Activated T-helper 1 cell treated with anti-CD3 and anti-CD28 coated beads, Interleukin-12 subunit alpha, Interleukin-12 subunit beta, Interleukin-2, Interleukin-4 antibody, amounts not matched to agents 30 ng/mL and 10 ng/mL and 1 ng/mL, durations not matched to agents 14 hours and 24 hours and 36 hours (primary cell): ENCODE measurements at places on chromosomes 16 and 17. TPM values are rescaled to one million over a fixed set of nuclear protein-coding genes. Genes with fewer than 3 reads are reported as not detected.

The ATF7IP2 gene
- total RNA-seq, result 25.9 and 28.7 TPM in 2 replicates

The CD300LB gene
- not detected in 2 replicates for total RNA-seq

GRCh38 chr17:60077672-60078519, 825 bp downstream of the HEATR6 start:
- peaks cover 24% of the 10 kb centered on the region for H3K4me1 ChIP-seq
- H3K27ac ChIP-seq, result peak overlapping the region; percentile 100
- no peak for DNase-seq
- H3K27me3 ChIP-seq, result no peaks in the 10 kb centered on the region

DNA sequence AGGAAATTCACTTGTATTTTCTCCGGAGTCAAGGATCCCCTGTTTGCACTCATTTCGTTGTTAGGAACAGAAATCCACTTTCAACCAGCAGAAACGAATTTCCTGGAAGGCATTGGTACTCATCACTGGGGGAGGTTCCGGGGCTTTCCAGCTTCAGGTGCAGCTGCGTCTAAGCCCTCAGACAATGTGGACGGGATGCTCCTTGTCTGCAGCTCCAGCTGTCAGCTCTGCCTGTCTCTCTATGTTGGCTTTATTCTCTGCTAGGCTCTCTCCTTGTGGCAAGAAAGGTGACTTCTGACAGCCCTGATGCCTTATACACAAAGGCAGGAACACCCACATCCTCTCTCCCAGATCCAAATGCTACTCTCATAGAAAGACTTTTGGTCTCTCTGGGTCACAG, 183.9 kb upstream of the HSBP1 start:
- no peak for DNase-seq
- no peak overlapping the region for H3K4me3 ChIP-seq
- H3K4me1 ChIP-seq, result no peaks in the 10 kb centered on the region
- H3K27me3 ChIP-seq, result peaks cover 1% of the 10 kb centered on the region
- no peak overlapping the region for H3K27ac ChIP-seq
- no peaks in the 10 kb centered on the region for H3K36me3 ChIP-seq

- no peaks in the 10 kb centered on the region for H3K27me3 ChIP-seq
- peak overlapping the region; percentile 97 for H3K27ac ChIP-seq
- H3K4me3 ChIP-seq, result peak overlapping the region; percentile 84
Observed at GRCh38 chr17:40516581-40517285, 15.3 kb upstream of the TNS4 start.

- peaks cover 56% of the 10 kb centered on the region for H3K36me3 ChIP-seq
- no peaks in the 10 kb centered on the region for H3K27me3 ChIP-seq
- no peak for DNase-seq
- H3K4me1 ChIP-seq, result no peaks in the 10 kb centered on the region
- H3K4me3 ChIP-seq, result no peak overlapping the region
Observed at GRCh38 chr17:41907633-41908539, 10.9 kb downstream of the ACLY start.

GRCh38 chr17:78029697-78030096, 71.2 kb downstream of the TNRC6C start:
- no peak for DNase-seq
- no peak overlapping the region for H3K4me3 ChIP-seq
- peaks cover 13% of the 10 kb centered on the region for H3K36me3 ChIP-seq
- H3K27me3 ChIP-seq, result no peaks in the 10 kb centered on the region
- H3K27ac ChIP-seq, result no peak overlapping the region

DNA sequence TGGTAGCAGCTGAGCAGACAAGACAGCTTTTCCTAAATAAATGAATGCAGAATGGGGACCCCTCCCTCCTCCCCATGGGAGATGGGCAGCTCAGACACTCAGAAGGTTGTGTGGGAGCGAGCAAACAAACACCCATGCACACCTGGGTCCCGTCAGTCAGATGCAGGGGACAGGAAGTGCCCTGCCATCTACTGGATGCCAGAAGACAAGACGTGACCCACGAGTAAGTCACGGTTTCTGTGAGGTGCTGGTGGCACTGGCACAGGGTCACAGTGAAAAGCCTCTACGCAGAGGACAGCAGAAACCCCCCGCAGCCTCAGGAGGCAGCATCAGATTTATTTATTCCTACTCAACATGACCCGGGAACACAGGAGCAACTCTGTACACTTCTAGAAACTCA, 8.4 kb downstream of the HBQ1 start:
- peaks cover 6% of the 10 kb centered on the region for H3K4me1 ChIP-seq
- no peak overlapping the region for H3K27ac ChIP-seq
- peaks cover 35% of the 10 kb centered on the region for H3K36me3 ChIP-seq
- H3K27me3 ChIP-seq, result no peaks in the 10 kb centered on the region
- H3K4me3 ChIP-seq, result no peak overlapping the region

DNA sequence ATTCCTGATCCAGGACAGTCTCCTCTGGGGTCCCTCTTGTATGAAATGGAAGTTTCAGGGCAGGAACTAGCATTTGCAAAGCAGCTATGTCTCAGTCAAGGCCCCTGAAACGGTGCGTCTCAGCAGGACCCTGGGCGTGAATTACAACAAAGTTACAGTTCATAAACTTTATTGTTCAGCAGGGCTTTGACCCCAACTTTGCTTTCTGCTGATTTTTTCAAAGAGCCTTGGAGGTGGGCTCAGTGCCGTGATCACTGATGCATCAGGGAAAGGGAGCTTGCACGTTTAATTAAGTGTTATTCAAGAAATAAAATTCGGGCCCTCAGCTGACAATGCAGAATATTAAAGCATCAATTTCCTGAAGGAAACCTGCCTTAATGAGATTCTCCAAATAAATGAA, 260.1 kb upstream of the C16orf82 start:
- H3K27me3 ChIP-seq, result peaks cover 8% of the 10 kb centered on the region
- H3K4me1 ChIP-seq, result no peaks in the 10 kb centered on the region
- no peak overlapping the region for H3K4me3 ChIP-seq
- H3K36me3 ChIP-seq, result no peaks in the 10 kb centered on the region

DNA sequence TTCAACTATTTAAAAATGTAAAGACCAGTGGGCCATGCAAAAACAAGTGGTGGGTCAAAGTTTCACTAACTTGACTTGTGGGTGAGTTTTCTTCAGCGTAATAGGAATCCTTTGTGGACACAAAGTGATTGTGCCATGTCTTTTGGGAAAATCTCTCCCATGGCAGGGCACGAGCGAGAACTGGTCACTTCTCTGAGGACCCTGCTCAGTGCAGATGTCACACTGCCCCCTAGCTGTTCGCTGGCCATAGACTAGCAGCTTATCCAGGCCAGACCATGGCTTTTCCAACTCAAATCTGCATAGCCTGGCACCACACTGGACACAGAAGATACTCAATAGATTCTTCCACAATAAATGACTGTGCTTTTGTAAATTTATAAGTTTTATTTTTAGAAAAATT, 306.0 kb upstream of the CCL2 start:
- no peaks in the 10 kb centered on the region for H3K4me1 ChIP-seq
- peaks cover 13% of the 10 kb centered on the region for H3K27me3 ChIP-seq
- no peak overlapping the region for H3K4me3 ChIP-seq
- no peak overlapping the region for H3K27ac ChIP-seq
- no peaks in the 10 kb centered on the region for H3K36me3 ChIP-seq

DNA sequence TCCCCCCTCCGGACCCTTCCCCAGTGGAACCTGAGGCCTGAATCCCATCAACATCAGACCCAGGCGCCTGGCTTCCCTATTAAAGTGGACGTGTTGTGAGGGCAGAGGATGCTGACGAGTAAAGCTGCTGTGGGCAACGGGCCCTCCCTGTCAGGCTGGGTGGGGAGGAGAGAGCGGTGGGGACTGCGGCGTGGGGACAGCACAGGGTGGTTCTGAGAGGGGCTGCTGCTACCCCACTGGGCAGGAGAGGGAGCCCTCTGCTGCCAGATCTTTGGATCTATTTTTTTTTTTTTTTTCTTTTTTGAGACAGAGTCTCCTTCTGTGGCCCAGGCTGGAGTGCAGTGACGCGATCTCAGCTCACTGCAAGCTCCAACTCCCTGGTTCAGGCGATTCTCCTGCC, 5.9 kb downstream of the CA5A start:
- peaks cover 11% of the 10 kb centered on the region for H3K27me3 ChIP-seq
- H3K27ac ChIP-seq, result no peak overlapping the region
- peaks cover 6% of the 10 kb centered on the region for H3K4me1 ChIP-seq
- no peak for DNase-seq

GRCh38 chr16:88522276-88522949, 47.8 kb upstream of the ZC3H18 start:
- H3K36me3 ChIP-seq, result peaks cover 2% of the 10 kb centered on the region
- no peak overlapping the region for H3K27ac ChIP-seq
- no peaks in the 10 kb centered on the region for H3K27me3 ChIP-seq
- no peak overlapping the region for H3K4me3 ChIP-seq
- no peak for DNase-seq
- H3K4me1 ChIP-seq, result no peaks in the 10 kb centered on the region

DNA sequence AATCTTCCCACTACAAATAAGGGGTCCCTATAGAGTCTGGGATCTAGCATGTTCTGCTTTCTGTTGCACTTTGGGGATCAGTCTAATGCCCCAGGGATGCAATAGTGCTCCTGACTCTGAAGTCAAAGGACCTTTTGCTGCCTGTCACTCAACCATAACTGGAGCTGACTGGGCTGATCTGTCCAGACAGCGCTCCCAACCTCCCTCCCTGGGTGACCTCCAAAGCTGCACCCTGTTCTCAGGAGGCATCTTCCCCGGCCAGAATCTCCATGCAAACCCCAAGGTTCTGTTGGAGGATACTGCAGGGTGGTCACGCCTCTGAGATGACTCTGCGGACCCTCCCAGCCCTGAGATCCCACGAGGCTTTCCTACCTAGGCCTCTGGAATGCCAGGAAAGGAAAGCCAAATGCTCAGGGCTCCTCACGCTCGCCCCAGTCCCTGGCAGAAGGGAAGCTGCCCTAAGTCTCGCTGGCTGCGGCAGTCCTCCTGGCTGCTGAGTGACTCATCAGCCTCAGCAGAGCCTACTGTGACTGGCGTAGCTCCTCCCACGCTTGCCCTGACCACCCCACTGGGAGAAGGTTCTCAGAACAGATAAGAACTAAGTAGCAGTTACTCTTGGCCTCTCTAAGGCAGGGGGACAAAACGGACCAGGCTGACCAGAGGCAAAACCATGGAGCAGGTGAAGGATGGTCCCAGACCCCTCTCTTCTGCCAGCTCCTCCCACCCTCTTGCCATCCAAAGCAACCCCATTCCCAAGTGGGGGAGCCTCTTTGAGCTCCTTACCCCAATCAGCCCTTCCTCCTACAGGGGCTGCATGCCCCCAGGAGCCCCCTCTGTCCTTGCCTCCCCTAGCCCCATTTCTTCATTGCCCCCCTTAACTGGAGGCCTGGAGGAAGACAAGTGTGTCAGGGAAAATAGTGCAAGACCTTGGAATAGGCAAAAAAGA, 124.1 kb upstream of the TNRC6C start:
- no peak overlapping the region for H3K4me3 ChIP-seq
- peaks cover 4% of the 10 kb centered on the region for H3K36me3 ChIP-seq
- peak; percentile 32 for DNase-seq
- H3K27ac ChIP-seq, result no peak overlapping the region

DNA sequence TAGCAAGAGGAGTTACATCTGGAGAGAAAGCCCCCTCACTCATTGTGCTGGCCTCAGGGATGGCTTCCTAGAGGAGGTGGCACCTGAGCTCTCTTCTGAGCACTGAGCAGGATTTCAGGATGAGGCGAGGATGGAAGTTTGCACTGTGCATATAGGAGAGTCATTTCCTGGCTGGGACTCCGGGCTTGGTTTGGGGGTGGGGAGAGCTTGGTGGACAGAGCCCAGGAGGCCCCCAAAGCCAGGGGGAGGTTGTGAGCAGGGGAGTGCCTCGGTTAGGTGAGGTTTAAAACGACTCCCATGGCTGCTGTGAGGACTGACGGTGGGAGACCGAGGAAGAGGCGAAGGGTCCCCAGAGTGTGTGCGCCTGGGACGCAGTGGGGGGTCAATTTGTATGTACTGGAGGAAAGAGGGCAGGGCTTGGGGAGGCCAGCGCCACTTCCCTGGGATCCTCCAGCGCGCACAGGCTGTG, 1.2 kb downstream of the CAMKK1 start:
- H3K27me3 ChIP-seq, result no peaks in the 10 kb centered on the region
- H3K27ac ChIP-seq, result peak overlapping the region; percentile 58
- H3K4me1 ChIP-seq, result peaks cover 38% of the 10 kb centered on the region

- no peaks in the 10 kb centered on the region for H3K27me3 ChIP-seq
- DNase-seq, result no peak
- H3K27ac ChIP-seq, result no peak overlapping the region
Observed at GRCh38 chr17:5552841-5553240, 31.5 kb downstream of the NLRP1 start.

- DNase-seq, result no peak
- no peaks in the 10 kb centered on the region for H3K4me1 ChIP-seq
- no peaks in the 10 kb centered on the region for H3K27me3 ChIP-seq
Observed at GRCh38 chr16:63744077-63744874, 1377.6 kb downstream of the CDH11 start.

The AOC3 gene
- 1.9 and 3.7 TPM in 2 replicates for total RNA-seq

DNA sequence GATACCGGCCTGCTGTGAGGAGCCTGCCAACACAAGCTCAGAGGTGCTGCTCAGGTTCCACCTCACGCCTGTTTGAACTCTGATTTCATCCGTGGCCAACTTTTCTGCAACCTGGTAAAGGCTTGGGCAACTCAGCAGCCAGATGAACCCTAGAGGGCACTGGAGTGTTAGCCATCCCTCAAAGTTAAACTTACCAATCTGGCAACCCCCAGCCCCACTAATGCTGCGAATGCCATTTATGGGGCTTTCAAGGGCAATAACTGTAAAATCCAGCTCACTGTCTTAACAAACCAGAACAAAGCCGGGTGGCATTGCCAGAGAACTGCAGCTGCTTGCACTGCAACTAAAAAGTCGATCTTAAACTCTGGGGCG, 105.5 kb downstream of the AXIN2 start:
- no peak overlapping the region for H3K4me3 ChIP-seq
- H3K4me1 ChIP-seq, result no peaks in the 10 kb centered on the region
- peaks cover 2% of the 10 kb centered on the region for H3K27me3 ChIP-seq
- H3K27ac ChIP-seq, result no peak overlapping the region

DNA sequence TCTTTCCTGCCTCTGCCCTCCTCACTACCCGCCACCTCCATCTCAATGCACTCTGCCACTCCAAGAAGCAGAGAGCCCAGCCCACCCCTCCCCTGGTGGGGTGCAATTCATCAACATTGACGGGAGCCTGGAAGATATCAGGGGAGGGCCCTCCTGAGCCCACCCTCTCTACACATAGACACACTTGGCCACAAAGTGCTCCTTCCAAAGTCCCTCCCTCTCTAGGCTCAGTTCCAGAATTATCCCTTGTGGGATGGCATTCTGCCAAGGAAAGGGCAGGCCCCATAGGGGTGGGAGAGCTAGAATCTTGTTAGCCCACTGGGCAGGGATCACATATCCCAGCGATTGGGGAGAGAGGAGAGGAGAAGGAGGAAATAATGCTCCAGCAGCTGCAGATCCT, 66.2 kb downstream of the TMEM132E start:
- H3K27me3 ChIP-seq, result peaks cover 6% of the 10 kb centered on the region
- no peak overlapping the region for H3K27ac ChIP-seq
- no peak for DNase-seq
- H3K4me3 ChIP-seq, result no peak overlapping the region
- H3K36me3 ChIP-seq, result no peaks in the 10 kb centered on the region

- H3K36me3 ChIP-seq, result no peaks in the 10 kb centered on the region
- H3K4me1 ChIP-seq, result peaks cover 13% of the 10 kb centered on the region
- no peak for DNase-seq
- H3K27ac ChIP-seq, result peak overlapping the region; percentile 68
- H3K4me3 ChIP-seq, result no peak overlapping the region
- peaks cover 2% of the 10 kb centered on the region for H3K27me3 ChIP-seq
Observed at GRCh38 chr17:70345061-70345460, 175.7 kb downstream of the KCNJ2 start.
